Esophagus (tissue), 2 donors: ENCODE measurements at places on chromosomes 12 and 14. TPM values are rescaled to one million over a fixed set of nuclear protein-coding genes. Genes with fewer than 3 reads are reported as not detected.

The SERPINA3 gene
- 30.5 TPM for polyA plus RNA-seq

The SLC16A7 gene
- 3.8 TPM for polyA plus RNA-seq

The FANCM gene
- polyA plus RNA-seq: 1.7 TPM

The CCDC175 gene
- polyA plus RNA-seq: not detected

The CLEC14A gene
- polyA plus RNA-seq: 3.0 TPM

The TOMM20L gene
- not detected for polyA plus RNA-seq

The MAPKAPK5 gene
- polyA plus RNA-seq: 18.2 TPM

The RD3L gene
- polyA plus RNA-seq: not detected

The TMEM119 gene
- 0.63 TPM for polyA plus RNA-seq

The PRPH gene
- 0.28 TPM for polyA plus RNA-seq

The BIN2 gene
- 1.7 TPM for polyA plus RNA-seq

The PPHLN1 gene
- polyA plus RNA-seq: 27.2 TPM

The PLA2G1B gene
- 0.25 TPM for polyA plus RNA-seq

The SLC38A4 gene
- 1.9 TPM for polyA plus RNA-seq

The STRN3 gene
- 7.4 TPM for polyA plus RNA-seq

The TAS2R7 gene
- not detected for polyA plus RNA-seq

The ACOT4 gene
- polyA plus RNA-seq: 1.3 TPM

The MYRFL gene
- polyA plus RNA-seq: 0.08 TPM

The TUBA1C gene
- polyA plus RNA-seq: 299 TPM

The CCNK gene
- polyA plus RNA-seq: 15.4 TPM

The TAS2R8 gene
- polyA plus RNA-seq: not detected

The USP30 gene
- 3.8 TPM for polyA plus RNA-seq

The FGD4 gene
- polyA plus RNA-seq: 4.6 TPM

The VRTN gene
- polyA plus RNA-seq: not detected

The GLRX5 gene
- 28.3 TPM for polyA plus RNA-seq

The ANO4 gene
- polyA plus RNA-seq: 0.02 TPM

The RHOJ gene
- 2.5 TPM for polyA plus RNA-seq

The GPRC5D gene
- 0.31 TPM for polyA plus RNA-seq

The SLC7A7 gene
- 0.98 TPM for polyA plus RNA-seq

The EID3 gene
- polyA plus RNA-seq: 1.0 TPM

The PTCSC3 gene
- not detected for polyA plus RNA-seq

The FAM90A1 gene
- polyA plus RNA-seq: 0.18 TPM

The IL22 gene
- not detected for polyA plus RNA-seq

The GTF2A1 gene
- polyA plus RNA-seq: 3.8 TPM

The SOCS2 gene
- polyA plus RNA-seq: 4.0 TPM

The MBIP gene
- polyA plus RNA-seq: 9.2 TPM

The KRT81 gene
- polyA plus RNA-seq: 0.08 TPM
